Activated T-cell treated with anti-CD3 and anti-CD28 coated beads, Interleukin-2, amount 50 U/mL, for 72 hours (primary cell): ENCODE measurements at places on chromosomes 1 and 21. TPM values are rescaled to one million over a fixed set of nuclear protein-coding genes. Genes with fewer than 3 reads are reported as not detected.

Gene GPR153
- total RNA-seq = 1.6 TPM

Gene IFI44L
- 21.4 TPM for total RNA-seq

Gene HSPB7
- not detected for total RNA-seq

Gene NEXN
- 1.4 TPM for total RNA-seq
